ENCODE measurements at places on chromosomes 5 and 9.

GRCh38 chr9:128051932-128052709 is 15.0 kb downstream of the NAIF1 start:
- no peak for DNase-seq

DNA sequence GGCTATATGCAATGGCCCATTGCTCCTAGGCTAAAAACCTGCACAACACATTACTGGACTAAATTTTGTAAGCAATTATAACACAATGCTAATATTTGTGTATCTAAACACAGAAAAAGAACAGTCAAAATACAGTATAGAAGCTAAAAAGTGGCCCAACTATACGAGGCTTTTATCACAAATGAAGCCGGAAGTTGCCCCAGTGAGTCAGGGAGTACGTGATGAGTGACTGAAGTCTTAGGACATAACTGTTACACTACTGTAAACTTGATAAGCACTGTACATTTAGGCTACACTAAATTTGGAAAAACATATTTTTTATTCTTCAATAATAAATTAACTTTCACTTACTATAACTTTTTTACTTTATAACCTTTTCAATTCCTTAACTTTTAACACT is 105.2 kb upstream of the PRR16 start:
- DNase-seq, result no peak

- DNase-seq, result no peak
Observed at GRCh38 chr5:65468633-65469032, 13.1 kb downstream of the ADAMTS6 start.

GRCh38 chr9:123065196-123065595 is 31.7 kb downstream of the GPR21 start:
- no peak for DNase-seq

GRCh38 chr5:113065626-113066025 is 89.0 kb downstream of the DCP2 start:
- no peak for DNase-seq

- DNase-seq, result no peak
Observed at GRCh38 chr5:19739671-19740070, 248.3 kb downstream of the CDH18 start.

DNA sequence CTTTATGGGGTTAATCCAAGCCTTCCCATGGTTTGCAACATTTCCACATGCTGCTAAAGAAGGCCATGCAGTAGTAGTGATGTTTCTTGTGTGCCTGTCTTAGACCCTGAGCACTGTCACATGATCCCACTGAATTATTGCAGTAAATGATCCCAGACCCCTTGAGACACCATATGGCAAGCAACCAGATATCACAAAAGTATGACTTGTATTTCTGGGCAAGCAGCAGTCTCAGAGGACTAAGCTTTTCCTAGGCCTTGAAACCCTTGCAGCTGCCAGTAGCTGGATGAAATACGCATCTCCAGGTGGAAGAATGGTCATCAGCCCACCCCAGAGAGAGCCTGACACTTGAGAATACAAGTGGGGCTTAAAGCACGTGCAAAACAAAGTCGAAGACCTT is 41.8 kb downstream of the CDO1 start:
- no peak for DNase-seq

- no peak for DNase-seq
Observed at GRCh38 chr5:72623936-72624335, 116.7 kb upstream of the ZNF366 start.

DNA sequence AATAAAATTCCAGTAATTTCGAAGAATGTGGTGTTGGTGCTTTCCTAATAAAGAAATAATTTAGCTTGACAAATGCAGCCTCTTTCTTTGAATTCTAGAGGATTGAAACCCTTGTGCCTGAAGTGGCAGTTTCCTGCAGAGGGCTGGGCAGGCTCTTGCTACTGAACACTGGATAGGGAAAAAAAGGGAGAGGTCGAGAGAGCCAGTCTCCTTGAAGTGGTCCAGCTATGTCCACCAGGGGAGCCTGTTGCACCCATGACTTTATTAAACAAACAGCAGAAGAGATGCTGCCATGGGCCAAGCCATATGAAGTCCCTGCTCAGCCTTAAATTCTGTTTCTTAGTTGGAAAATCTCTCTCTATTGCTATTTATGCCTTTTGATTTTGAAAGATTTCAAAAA is 178.4 kb downstream of the SMARCA2 start:
- no peak for DNase-seq

- DNase-seq, result no peak
Observed at GRCh38 chr5:145917288-145917687, 19.1 kb upstream of the SH3RF2 start.

- DNase-seq, result no peak
Observed at GRCh38 chr5:142403583-142403982, 78.8 kb upstream of the SPRY4 start.

- DNase-seq, result no peak
Observed at GRCh38 chr5:54742417-54742891, 224.9 kb downstream of the SNX18 start.

DNA sequence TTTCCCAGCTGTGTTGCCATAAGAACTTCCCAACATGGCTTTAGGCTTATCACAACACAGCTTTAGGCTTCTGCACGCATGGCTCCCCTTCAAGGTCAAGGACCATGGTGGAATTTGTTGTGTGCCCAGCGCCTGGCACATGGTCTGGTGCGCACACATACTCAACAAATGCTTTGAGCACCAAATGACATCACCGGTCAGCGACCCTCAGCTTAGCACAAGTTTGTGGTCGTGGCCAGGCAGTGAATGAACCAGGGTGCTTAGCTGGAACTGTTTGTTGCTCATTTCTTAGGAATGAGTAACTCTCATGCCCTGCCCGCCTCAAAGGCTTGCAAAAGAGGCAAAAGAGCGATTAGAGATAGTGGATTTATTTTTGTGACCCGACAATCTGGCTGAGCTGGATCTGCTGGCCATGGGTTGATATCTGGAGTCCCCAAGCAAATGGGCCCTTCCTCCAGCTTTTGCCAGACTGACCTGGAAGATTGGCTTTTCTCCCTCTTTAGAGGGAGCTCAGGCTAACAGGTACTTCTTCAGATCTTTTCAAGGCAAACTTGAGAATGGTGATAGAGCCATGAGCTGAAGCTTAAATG is 58.9 kb downstream of the DAP start:
- no peak for DNase-seq

DNA sequence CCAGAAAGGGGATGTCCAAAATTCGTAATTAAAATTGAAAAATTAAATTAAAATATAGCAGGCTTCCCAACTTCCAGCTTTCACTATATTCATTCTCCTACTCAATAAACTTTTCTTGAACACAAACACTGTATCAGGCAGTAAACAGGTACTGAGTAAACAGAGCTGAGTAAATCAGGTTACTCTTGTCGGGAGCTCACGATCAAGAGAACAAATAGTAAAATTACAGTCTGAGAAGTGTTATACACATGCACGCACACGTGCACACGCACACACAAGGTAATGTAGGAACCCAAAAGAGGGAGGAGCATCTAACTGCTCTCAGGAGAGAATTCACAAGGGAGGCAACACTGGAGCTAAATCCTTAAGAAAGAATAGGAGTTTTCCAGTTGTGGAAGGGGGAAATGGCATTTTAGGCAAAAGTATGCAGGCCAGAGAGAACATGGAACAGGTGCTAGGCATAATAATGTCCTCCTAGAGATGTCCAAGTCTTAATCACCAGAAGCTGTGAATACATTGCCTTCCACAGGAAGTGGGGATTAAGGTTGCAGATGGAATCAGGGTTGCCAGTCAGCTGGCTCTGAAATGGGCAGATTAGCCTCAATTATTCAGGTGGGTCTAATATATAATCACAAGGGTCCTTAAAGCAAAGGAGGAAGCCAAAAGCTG is 598.8 kb upstream of the BRINP1 start:
- no peak for DNase-seq

- DNase-seq, result no peak
Observed at GRCh38 chr5:42880496-42881150, 68.9 kb upstream of the SELENOP start.
